Lung microvascular endothelial cell (primary cell): ENCODE measurements at places on chromosomes 5 and 9.
A peak's percentile ranks its signal among the peaks of the same experiment; 100 is the strongest.

DNA sequence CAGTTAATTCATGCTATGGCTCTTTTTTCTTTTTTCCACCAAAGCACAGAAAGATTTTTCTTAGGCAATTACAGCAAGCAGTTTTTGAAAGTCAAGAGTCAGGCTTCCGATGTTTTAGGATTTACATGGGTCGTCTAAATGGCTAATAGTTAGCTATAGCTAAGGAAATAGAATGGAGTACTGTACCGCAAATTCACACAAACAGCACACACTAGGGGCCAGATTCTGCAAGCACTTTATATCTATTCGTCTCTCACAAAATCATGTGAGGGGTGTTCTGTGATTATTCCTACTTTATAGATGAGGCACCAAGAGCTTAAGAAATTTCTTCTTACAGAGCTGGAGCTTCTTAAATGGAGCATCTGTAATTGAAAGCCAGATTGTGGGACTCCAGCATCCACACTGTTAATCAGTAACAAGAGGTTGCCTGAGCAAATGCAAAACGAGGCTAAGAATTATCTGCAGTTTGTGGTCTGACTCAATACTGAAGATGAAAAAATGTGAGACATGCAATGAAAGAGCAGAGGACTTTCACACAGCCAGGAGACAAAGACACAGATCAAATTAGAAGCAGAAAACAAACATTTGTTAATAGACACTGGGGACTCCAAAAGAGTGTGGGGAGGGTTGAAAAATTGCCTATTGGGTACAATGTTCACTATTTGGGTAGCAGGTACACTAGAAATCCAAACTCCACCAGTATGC is 62.7 kb upstream of the CTXN3 start:
- DNase-seq: no peak

GRCh38 chr5:79628811-79629210 is 16.6 kb downstream of the TENT2 start:
- DNase-seq: no peak

DNA sequence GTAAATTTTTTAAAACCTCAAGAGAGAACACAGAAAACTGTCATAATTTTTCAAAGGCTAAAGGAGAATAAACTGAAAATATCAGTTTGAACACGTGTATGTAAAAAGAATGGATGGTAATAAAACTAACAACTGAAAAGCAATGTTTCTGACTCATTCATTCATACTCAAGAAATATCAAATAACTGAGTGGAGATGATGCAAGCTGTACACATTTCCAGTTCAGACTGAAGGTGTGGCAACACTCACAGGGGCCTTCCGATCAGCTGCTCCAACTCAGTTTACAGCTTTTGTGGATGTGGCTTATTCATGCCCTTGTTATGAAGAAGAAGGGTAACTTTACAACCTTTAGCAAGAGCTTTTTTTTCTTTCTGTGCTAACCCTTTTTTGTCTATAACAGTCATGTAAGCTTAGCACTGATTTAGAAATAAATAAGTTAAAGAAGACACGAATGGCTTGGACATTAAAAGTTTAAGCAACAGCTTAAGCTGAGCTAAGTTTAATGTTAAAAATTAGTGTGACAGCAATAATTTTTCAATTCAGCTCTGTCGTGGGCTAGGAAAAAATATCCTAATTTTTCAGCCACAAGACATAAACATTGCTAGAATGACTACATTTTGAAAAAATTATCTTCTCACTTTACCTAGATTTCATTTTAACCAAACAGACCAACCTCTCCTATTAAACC is 453.5 kb downstream of the RAB3C start:
- peak; percentile 87 for DNase-seq

DNA sequence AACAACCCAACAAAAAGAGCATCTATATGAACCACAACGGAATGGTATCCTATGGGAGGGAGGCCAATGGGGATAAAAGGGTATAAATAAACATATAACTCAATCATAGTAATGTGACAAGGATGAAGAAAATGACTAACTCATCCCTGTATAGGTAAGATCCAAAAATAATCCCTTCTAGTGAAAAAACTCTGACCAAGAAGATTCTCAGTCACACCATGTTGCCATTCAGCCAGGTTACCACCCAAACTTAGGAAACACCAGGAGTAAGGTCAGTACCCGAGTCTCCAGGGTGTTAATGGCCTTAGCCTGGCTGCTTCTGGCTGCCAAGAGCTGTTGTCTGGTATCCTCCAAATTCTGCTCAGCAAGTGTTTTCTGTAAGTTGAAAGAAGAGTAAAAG is 32.8 kb downstream of the GOLGA1 start:
- DNase-seq: no peak

GRCh38 chr5:58775701-58776262 is 192.9 kb downstream of the RAB3C start:
- peak; percentile 5 for DNase-seq

- DNase-seq: no peak
Measured at GRCh38 chr5:100731768-100732167, 171.3 kb downstream of the ST8SIA4 start.

DNA sequence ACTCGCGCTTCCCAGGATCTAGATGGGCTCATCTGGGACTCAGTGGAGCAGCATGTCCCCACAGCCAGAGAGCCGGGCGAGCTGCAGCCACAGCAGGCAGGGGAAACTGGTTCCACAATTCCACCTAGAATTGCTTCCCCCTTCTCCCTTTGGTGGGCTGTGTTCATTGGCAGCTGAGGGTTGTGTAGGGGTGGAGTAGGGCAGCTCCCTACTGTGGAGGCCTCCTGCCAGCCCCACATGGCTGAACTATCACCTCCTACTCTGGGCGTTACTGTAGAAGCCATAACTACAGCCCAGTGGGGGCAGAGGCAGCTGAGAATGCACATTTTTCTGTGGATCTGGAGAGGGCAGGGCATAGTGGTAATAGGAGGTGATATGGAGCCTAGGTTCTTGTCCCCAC is 44.8 kb downstream of the PPARGC1B start:
- no peak for DNase-seq

DNA sequence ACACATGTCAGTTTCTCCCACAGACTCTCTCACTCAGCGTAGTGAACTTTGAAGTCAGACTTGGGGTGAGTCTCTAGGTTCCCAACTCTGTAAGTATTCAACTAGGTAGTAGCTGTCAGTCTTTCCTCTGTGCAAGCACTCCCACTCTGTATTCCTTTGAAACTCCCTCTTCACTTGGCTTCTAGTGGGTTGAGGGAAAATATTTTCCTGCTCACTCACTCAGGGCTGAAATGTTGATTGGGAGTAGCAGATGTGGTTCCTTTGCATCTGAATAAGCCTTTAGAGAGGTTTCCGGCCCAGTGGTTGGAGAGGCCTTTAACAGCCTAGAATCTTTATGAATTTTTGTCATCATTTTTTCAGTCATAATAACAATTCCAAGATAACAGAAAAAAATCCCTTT is 18.1 kb upstream of the ARRDC3 start:
- DNase-seq: no peak

DNA sequence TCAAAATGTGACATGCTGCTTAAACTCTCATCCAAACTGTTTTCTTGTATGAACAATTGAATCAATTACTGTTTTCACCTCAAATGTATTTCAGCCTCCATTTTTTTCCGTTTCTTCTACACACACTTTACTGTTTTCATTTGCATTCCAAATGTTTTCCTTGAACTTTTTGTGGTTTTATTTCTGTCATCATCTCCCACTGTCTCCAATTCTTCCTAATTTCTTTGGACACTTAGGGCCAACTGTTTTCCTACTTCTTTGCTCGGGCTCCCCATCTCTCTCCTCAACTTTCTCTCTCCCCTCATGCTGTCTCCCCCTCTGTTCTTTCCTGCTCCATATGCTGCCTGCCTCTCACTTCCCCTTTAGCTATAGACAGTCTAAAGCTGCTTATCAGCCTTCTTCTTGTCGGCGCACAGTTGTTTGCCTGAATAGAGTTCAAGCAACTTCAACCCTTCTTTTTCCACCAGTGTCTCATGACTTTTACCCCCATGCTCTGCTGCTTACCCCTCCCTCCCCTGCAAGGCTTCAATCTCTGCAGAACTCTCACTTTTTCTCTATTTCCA is 443.4 kb downstream of the DTWD2 start:
- DNase-seq: no peak

DNA sequence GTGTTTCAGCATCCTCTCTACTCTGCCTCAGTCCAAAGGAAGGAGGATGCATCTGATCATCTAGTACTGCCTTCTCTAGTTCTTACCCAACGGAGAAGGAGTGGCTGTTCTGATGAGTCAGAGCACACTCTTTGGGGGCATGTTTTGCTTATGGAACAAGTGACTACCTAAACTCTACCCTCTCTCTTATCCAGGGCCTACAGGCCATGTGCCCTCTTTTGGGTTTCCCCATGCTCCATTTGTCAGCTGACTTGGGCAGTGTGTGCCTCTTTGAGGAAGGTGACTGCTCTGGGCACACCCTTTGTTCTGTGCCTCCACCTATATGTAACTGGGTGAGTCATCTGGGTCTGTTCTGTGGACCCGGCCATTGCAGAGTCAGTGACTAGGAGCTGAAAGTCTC is 89.6 kb upstream of the BNC2 start:
- no peak for DNase-seq

DNA sequence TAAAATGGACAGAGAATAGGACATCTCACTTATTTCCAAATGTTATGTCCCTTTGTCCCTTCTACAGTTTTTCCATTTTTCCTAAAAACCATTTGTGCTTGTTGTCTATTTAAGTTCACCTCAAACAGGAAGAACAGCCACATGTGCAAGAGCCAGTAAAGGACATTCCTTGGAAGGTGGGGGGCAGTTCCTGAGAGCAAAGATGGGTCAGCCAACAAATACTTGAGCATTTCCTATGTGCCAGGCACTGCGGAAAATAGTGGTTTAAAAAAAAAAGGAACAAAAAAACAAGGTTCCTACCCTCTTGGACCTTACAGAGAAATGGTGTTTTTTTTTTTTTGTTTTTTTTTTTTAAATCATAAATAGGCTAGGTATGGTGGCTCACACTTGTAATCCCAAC is 26.8 kb downstream of the ANP32B start:
- peak; percentile 86 for DNase-seq

DNA sequence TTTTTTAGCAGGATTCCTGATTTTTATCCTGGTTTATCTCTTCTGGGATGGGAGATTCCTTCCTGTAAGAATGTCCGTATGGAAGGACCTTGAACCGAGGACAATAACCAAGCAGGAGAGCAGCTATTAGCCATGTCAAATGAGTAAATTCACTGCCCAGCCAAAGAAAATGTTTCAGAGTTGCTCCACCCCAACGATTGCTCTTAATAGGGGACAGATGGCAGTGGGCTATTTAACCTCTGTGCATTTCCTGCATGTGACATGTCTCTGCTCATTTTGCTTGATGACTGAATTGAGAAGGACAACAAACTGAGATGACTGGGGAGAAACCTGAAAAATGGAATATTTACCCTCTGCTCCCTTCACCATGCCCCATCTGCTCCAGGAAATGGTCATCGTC is 479.9 kb upstream of the ZNF462 start:
- no peak for DNase-seq
